ENCODE measurements at places on chromosomes 3 and 15.

- no peak for DNase-seq
Observed at GRCh38 chr3:16801223-16801622, 83.5 kb upstream of the PLCL2 start.

DNA sequence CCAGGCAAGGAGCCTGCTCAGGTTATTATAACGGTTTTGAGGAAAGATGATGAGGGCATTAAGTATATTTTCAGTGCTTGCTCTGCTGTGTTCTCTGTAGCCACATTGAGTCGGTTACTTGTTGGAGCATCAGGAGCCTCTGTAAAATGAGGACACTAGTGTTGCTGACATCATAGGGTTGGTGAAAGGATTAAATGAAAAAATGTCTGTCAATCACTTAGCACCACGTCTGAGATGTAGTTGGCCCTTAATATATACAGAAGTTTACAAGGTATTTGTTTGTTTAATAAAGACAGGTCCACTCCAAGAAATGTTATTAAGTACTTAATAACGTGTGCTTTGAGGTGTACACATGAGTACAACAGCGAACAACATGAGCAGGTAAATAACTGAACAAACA lies 735 bp upstream of the SLC25A26 start:
- DNase-seq: no peak

DNA sequence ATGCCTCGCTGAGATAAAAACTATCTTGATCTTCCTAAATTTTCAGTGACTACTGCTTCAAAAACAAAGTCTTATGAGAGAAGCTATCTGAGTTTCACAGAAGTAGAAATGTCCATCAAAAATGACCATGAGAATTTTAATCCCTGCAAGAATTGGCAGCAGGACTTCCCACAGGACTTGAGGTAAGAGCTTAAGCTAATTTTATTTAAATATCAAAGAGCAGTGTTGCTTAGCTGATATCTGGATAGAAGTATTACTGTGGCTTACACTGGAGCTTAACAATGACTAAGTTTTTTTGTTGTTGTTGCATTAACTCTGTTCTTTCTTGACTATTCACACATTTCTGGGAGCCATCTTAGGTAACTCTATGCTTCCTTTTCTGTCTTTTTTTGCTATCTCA lies 60.8 kb upstream of the EPHA3 start:
- no peak for DNase-seq

- no peak for DNase-seq
Observed at GRCh38 chr3:195517030-195517429, 26.1 kb downstream of the PPP1R2 start.

GRCh38 chr3:72818905-72819304 lies 29.3 kb downstream of the SHQ1 start:
- DNase-seq: no peak

DNA sequence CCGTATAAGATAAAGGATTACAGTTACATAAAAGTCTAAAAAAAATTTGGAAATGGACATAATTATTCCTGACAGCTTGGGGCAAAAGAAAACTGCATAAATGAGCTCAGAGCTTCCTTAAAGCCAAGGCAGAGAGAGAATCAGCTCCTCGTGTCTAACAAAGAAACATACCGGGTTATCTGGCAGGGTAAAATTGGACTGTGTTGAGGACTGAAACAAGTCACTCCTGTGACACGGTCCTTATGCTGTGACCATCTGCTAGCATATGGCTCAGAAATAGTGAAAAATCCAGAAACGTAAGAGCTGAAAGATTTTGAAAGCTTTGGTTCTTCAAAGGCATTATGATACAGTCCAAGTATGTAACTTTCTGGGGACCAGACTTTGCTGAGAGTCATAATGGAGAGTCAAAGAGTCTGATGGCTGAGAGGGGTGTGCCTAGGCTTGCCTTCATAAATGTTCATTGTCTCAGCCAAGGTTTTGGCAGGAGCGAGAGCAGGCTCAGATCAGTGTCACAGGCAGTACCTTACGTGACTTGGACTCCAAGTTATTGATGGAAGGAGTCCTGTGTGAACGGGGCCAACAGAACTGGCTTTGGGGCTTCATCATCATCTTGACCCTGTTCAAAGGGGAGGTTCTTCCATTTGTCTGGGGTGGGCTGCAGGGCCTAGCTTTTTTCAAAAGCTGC lies 12.5 kb downstream of the MAP6D1 start:
- DNase-seq: no peak

DNA sequence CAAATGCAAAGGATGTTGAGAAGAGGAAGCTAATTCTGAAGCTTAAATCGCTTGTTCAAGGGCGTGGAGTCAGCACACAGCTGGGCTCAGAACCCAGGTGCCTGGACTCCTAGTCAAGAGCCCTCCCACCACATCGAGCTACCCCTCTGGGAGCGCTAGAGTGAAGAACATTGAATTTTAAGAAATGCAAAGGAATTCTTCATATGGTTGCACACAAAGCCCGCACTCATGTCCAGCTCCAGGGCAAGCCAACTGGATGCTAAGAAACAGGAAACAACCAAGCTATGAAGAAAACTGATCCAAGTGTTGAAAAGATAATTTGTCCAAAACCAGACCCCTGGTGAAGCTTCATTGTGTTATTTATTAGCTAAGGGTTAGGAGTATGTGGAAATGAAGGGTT lies 122.3 kb downstream of the ALDH1A2 start:
- no peak for DNase-seq

- no peak for DNase-seq
Observed at GRCh38 chr3:170330366-170330765, 27.1 kb upstream of the SKIL start.

- DNase-seq: no peak
Observed at GRCh38 chr3:75235631-75236030, 428.5 kb upstream of the FRG2C start.

DNA sequence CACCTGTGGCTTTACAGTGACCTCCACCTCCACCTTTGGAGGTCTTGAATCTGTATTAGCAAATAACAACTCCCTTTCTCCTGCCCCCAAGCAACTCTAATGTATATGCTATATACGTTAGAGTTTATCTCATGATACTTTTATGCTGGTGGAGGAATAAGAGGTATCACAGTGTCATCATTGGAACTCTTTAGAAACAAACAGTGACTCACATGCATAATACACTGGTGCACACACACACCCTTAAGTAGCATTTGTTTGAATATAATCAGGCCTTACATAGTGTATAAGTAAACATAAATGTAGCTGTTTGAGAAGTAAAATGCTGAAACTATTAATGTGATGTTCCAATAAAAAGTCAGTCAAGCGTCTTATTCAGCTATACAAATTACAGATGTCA lies 280.2 kb upstream of the C2CD4B start:
- DNase-seq: no peak

DNA sequence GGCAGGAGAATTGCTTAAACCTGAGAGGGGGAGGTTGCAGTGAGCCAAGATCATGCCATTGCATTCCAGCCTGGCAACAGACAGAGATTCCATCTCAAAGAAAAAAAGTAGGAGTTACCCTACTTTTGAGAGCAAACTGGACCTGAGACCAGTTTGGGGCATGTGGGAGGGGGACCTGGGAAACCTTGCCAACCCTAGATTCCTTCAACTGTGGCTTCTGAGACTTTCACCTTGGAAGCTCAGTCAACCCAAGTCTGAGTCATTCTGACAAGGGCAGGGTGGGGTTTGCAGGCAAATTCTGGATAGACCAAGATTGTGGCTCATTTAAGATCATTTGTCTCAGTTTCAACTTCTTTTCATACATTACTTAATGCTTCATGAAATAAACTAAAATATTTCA lies 23.8 kb upstream of the SIAH2 start:
- DNase-seq: no peak

GRCh38 chr3:139561255-139561817 lies 21.8 kb upstream of the RBP1 start:
- DNase-seq: no peak

DNA sequence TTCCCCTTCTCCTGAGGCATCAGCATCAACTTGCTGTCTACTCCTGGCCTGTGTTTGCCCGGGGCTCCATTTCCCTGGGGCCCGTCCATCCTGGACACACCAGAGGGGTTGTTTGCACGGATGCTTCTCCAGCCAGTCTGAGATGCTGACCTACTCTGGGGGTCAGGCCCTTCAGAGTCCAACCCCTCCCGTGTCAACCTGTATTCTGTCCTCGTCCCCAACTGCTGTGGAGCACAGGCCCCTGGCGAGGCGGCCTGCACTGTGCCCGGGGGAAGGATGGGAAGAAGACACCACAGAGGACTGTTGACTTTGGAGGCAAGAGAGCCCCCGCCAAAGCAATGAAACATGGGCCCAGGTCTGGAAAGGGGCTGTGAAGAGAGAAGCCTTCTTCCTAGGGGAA lies 25.8 kb downstream of the ALS2CL start:
- DNase-seq: no peak

DNA sequence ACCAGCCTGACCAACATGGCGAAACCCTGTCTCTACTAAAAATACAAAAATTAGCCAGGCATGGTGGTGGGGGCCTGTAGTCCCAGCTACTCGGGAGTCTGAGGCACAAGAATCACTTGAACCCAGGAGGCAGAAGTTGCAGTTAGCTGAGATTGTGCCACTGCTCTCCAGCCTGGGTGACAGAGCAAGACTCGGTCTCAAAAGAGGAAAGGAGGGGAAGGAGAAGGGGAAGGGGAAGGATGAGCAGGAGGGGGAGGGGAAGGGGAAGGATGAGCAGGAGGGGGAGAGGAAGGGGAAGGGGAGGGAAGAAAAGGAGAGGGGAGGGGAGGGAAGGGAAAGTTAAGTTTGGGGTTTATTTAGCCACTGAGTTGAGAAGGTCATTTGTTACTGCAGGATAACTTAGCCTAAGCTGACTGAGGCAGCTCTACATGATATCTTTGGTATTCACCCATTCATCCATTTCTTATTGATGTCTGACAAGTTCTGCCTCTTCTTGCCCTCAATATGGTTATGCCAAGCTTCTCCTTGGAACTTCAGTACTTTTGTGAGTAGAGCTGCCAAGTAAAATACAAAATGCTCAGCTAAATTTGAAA lies 15.9 kb upstream of the ABHD2 start:
- DNase-seq: no peak

DNA sequence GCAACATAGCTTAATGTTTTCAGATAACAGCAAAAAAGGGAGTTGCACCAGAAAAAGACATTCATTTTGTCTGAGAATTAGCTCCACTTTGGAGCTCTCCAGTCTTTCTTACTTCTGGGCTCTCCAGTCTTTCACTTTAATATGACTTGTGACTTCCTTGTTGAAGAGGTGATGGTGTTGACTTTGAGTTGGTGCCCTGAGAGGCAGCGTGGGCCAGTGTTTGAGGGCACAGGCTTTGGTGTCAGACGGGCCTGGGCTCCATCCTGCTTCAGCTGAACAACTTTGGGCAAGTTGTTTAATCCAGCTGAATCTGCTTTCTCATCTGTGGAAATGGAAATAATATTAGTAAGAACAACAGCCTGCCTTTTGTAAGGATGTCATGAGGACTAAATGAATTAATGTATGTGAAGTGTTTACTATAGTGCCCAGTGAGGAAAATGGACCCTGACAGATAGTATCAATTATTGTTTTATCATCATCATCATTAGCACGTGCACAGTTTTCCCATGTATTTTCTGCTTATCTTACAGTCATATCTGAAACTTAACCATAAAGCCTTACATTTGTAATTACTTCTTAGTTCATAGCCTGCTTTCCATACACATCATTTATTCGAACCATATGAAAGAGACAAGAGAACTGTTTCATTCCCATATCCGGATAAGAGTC lies 108.4 kb downstream of the PDE8A start:
- DNase-seq: no peak

DNA sequence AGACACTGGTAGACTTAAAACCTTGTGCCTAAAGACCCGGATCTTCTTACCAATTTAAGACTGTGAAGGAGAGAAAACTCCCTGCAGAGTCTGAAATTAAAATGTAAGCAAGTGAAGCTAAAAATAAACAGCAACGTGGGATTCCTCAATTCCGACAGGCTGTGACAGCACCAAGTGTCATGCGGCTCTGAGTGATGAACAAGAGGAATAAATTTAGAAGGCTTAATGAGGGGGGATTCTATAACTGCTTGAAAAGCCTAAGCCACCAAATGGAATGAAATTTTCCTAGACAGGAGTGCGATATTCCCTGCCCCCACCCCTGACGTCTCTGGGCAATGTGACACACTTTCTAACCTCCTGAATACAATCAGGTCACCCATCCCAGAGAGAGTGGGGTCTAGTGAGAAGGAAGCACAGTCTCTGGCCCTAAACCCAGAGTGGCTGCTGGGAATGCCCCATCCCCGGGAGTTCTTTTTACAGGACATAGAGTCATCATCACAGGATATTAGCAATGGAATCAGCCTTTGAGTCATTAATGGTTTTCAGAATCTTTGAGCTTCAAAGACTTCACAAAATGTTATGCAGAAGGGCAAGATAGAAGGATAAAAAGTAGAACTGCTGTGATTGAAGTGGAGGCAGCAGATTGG lies 114.3 kb downstream of the EDEM1 start:
- DNase-seq: no peak

GRCh38 chr3:105802118-105802706 lies 66.6 kb downstream of the CBLB start:
- DNase-seq: no peak

DNA sequence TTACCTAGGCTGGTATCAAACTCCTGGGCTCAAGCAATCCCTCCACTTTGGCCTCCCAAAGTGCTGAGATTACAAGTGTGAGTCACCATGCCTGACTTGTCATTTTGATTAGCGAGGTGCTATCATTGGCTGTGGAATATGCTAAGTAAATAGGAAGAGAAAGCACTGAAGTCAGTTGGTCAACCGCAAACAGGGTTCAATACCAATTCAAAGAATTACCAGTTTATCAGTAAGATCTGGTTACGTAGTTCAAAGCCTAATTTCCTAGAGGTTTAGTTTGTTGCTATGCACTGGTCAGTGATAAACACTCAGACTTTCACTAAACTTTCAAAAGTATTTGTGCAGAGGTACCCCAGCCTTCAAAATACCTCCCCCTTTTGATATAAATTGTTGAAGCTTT lies 29.5 kb downstream of the GLB1 start:
- DNase-seq: no peak

DNA sequence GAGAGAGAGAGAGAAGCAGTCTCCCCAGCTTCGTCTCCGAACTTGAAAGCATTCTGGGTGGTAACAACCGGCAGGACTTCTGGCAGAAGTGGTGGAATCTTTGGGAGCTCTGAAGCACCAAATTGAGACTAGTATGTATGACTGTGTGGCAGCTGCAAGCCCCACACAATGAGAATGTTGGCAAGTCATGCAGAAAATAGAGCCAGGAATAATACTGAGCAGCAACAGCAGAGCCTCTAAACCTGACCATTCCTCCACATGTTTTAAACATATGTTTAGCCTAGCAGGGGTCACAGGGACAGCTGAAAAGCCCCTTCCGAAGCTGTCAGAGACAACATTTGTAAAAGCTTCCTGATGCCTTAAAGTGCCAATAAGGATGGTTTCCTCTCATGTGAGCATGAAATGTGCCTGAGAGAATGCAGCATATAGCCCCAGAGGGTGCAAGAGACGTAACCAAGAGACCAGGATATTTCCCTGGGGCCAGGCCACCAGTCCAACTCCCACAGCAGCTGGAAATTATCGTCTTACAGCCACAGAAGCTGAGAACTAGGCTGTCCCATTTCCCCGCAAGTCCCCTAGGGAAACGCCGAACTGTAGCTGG lies 178.6 kb upstream of the CCDC54 start:
- no peak for DNase-seq

GRCh38 chr15:89104172-89104564 lies 15.9 kb downstream of the ABHD2 start:
- no peak for DNase-seq
